ENCODE measurements at places on chromosomes 3 and 15. TPM values are rescaled to one million over a fixed set of nuclear protein-coding genes. Genes with fewer than 3 reads are reported as not detected.

Gene TPRG1
- 11.6 TPM for total RNA-seq

Gene MESP2
- 0.14 TPM for total RNA-seq

Gene SLC12A8
- 0.39 TPM for total RNA-seq

Gene C3orf20
- not detected for total RNA-seq

Gene SLC9C1
- total RNA-seq, result not detected

Gene KLHL40
- not detected for total RNA-seq

Gene OIP5
- total RNA-seq, result 14.0 TPM

Gene RAB43
- total RNA-seq, result 51.8 TPM

Gene TMEM39A
- 24.5 TPM for total RNA-seq

Gene DENND4A
- 35.6 TPM for total RNA-seq

Gene CRELD1
- 14.7 TPM for total RNA-seq

Gene ELL3
- total RNA-seq, result 3.6 TPM

Gene SLC22A13
- total RNA-seq, result 0.21 TPM

Gene RYR3
- total RNA-seq, result not detected

Gene PYGO1
- total RNA-seq, result not detected

Gene ZNF80
- total RNA-seq, result 0.27 TPM

Measured in activated CD4-positive, alpha-beta T cell treated with anti-CD3 and anti-CD28 coated beads for 36 hours (primary cell).